ENCODE measurements at places on chromosomes 6 and 20. TPM values are rescaled to one million over a fixed set of nuclear protein-coding genes. Genes with fewer than 3 reads are reported as not detected.

The AGER gene
- total RNA-seq: 0.36 TPM

The ZC3H12D gene
- total RNA-seq: under 0.01 TPM

The HCRTR2 gene
- not detected for total RNA-seq

The SCGN gene
- total RNA-seq: not detected

The MAD2L1BP gene
- total RNA-seq: 19.1 TPM

The PROCR gene
- total RNA-seq: 309 TPM

The KHDC1L gene
- total RNA-seq: not detected

The SLA2 gene
- not detected for total RNA-seq

The RBPJL gene
- total RNA-seq: not detected

The AK9 gene
- total RNA-seq: 6.4 TPM

The RBM38 gene
- total RNA-seq: 18.8 TPM
